ENCODE measurements at places on chromosomes 4 and X.

DNA sequence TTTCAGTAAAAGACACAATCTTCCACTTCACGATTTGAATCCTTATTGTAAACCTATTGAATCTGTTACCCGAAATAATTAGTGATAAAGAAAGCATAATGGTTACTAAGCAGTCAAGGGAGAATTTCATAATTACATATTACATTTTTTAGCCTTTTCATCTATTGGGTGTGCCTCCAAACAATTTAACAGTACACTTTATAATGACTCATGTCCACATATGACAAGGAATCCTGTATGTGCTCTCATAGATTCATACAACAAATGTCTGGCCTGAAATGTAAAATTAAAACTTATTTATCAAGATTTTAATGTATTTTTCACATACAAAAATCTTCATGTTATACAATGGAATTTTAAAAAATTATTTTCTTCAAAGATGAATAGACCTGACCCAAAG lies 39.4 kb downstream of the PPP3CA start:
- DNase-seq, result no peak

DNA sequence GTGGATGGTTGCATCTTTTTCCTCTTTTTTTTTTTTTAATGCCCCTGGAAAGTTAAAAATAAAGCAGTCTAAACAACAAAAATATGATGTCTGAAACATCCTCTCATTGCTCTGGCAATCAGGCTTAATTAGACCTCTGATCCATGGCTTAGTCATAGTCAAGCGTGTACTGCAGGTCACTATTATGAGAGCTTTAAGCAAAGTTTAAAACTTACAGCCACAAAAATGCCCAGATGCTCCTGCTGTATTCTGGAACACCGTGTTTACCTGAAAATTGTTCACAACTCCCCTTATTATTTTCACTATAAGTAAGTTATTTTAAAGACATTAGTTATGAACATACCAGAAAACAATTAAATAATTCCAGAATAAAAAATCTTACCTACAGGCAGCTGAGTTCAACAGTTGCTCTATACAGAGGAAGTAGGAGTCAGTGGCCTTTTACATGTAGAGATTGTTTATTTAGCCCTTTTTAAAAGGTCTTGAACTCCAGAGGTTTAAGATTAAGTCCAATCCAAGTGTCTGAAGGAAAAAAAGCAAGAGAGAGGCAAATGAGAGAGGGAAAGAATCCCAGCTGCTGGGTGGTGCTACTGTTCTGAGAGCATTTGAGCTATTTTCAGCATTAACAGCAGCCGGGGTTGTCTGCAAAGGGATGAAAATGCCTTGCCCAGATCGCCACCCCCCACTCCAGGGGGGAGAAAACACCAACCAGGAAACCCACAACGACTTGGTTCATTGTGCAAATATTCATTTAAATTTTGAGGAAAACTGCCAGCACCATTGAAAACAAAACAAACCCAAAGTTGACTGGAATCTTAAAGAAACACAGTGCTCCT lies 36.9 kb downstream of the SORBS2 start:
- DNase-seq, result peak; percentile 90

DNA sequence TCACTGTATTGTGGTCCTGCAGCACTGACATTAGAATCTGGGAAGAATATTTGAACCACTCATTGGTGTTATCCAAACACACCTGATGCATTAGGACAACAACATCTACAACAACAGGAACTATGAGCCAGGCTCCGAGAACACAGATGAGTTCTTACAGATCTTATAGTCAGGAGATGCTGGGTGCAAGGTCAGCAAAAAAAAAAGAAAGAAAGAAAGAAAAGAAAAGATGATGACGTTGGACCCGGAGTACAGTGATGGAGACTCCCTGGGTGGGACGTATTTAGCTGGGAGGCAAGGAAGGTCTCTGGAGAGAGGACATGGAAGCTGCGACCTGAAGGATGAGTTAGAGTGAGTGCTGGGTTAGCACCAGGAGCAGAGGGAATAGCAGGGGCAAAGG lies 17.8 kb upstream of the MAN2B2 start:
- no peak for DNase-seq

DNA sequence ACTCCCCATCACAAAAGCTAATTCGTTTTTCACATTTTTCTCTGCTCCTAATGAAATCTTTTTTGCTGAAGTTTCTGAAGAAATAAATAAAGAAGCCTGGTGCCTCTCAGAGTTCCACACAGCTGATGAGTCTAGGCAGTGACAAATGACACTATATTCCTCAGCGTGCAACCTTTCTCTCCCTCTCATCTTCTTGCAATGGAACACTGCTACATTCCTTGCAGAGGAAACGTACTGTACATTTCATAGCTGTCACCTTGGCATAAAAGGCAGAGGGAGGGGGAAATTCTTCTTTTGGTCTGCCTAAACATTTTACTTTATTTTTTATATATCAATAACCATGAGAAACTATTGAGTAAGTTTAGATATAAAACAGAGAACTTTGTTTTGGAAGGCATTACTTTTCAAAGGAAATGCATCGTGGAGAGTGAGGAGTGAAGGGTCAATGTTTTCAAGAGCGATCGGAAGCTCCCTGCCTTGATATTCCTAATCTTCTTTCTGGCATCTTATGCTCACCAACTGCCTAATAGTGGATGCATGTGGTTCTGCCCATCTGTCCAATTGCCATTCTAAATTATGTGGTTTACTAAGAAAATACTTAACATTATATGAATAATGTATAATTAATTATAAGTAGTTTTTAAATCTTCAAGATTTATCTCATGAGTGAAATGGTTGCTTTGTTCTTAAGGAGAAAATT lies 29.4 kb downstream of the SNCA start:
- no peak for DNase-seq

DNA sequence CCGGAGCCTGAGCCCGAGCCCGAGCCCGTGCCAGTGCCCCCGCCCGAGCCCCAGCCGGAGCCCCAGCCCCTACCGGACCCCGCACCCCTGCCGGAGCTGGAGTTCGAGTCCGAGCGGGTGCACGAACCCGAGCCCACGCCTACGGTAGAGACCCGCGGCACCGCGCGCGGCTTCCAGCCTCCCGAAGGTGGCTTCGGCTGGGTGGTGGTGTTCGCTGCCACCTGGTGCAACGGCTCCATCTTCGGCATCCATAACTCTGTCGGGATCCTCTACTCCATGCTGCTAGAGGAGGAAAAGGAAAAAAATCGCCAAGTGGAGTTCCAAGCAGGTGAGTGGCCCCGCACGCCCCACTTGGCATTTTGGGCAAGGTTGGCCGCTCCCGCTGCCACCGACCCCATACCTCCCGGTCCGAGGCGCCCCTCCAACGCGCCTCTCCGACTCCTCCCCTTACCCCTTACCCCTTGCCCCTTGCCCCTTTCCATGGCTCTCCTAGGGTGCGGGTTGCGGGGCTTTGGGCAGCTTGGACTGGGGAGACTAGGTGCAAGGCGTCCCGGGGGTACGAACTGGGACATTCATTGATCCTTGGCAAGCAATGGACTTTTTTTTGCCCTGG lies 553 bp downstream of the SLC16A2 start:
- peak; percentile 0 for DNase-seq

DNA sequence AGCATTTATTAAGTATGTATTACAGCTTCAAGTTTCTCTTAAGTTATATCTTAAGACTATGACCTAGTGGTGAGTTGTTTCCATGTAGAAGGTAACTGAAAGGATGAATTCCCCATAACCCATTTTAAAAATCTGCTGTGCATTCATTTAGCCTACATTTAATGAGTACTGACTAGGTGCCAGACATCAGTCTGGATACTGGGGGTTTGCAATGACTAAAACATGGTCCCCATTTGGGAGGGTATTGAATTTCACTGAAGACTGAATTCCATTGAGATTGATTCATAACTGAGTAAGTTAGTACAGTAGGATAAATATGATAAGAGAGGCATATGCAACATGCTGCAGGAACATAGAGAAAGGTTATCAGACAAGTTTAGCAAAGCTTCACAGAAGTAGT lies 241.5 kb downstream of the FRAS1 start:
- DNase-seq, result no peak

- no peak for DNase-seq
These were observed 287.7 kb downstream of the PCDH7 start for GRCh38 chr4:31007858-31008257.

Data from cardiac fibroblast (primary cell).